ENCODE measurements at places on chromosomes 1 and 21.

DNA sequence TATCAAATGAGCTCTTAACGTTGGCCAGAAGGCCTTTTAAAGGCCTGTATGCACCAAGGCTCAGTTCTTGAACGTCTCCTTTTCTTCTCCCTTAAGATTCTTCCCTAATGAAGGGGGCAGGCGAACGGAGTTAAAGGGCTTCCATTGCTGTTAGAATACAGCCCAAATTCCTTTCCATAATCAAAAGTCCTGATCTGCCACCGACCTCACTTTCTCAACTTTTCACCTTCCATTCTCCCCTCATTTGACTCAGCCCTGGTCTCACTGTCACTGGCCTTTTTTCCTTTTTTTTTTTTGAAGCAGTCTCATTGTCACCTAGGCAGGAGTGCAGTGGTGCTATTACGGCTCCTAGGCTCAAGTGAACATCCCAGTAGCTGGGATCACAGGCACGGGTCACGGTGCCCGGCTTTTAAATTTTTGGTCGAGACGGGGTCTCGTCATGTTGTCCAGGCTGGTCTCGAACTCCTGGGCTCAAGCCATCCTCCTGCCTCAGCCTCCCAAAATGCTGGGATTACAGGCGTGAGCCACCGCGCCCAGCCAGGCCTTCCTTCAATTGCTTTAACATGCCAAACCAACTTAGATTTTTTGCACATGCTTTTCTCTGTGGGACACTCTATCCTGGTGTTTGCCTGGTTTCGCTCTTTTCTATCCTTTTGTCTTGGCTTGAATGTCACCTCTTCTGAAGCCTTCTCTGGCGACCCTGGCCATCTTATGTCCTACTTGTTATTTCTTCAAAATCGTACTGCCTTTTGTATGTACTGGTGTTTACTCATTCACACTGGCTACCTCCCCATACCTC lies 612 bp upstream of the CMPK1 start:
- no peak for DNase-seq

DNA sequence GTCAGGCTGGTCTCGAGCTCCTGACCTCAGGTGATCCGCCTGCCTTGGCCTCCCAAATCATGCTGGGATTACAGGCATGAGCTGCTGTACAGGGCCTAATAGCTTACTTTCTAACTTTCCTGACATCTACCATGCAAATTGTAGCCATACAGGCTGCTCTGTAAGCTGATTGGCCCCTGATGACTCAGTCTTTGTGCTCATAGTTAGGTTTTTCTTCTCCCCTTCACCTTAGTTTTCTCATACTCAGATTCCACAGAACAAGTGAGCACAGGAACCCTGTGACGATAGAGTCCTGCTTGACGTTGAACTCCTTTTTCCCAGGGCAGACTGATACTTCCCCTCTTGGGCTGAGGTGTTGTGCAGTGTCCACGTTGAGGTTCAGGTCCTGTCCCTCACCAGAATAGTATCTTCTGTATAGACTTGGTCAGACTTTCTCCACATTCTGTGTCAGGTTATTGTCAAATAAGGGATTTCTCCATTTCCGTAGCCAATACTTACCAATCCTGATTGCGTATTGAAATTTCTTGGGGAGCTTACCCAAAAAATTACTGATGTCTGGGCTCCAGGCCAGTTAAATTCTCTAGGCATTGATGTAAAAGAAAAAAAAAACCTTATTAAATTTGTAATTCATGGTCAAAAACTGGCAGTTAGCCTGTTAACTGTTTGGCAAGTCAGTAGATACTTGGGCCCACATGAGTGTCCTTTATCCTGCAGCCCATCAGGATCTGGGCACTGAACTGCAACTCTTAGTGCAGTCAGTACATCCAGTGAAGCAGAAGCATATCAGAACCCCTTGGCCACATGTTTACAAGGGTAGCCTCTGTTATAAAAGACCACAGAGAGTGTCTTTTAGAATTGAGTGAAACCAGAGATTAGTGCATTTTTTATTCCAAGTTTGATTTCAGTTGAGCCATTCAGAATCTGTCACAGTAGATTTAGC lies 118.2 kb downstream of the DYRK1A start:
- DNase-seq = no peak

DNA sequence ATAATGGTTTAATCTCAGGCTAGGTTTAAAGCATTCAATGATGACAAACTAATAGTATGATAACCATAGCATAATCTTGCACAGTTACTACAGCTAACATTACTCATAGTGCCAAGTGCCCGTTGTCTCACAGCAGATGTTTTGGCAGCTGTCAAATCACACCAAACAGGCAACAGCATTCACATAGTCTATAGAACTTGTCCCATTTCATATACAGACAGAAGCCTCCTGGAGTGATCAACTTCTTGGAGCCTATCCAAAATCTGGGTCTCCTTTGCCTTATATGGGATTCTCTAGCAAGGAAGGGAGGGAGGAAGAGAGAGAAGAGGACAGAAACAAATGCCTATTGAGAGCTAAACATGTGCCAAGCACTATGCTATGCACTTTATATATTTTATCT lies 250.6 kb upstream of the ZP4 start:
- DNase-seq = no peak

GRCh38 chr1:109669246-109669948 lies 1.5 kb downstream of the GSTM2 start:
- DNase-seq = no peak

GRCh38 chr1:204879351-204879750 lies 8.7 kb downstream of the NFASC start:
- DNase-seq = no peak
